ENCODE measurements at places on chromosomes 2 and 18.

GRCh38 chr2:224147174-224147573 lies 108.1 kb upstream of the SERPINE2 start:
- no peak for DNase-seq

DNA sequence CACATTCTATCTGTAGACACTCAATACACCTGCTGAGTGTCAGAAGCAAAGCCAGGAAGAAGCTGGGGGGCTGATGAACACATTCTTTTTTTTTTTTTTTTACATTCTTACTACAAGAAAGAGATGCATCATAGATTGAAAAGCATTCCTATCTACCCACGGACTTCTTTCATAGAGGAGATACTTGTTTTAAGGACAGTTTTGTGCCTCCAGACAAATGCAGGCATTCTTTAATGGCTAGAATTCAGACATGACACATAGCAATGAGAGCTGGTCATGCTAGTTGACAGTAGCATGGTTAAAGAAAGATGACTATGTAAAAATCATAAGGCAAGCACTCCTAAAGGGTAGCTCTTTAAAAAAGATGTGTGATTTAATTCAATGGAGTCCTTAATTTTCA lies 110.2 kb downstream of the EPHA4 start:
- DNase-seq = no peak

DNA sequence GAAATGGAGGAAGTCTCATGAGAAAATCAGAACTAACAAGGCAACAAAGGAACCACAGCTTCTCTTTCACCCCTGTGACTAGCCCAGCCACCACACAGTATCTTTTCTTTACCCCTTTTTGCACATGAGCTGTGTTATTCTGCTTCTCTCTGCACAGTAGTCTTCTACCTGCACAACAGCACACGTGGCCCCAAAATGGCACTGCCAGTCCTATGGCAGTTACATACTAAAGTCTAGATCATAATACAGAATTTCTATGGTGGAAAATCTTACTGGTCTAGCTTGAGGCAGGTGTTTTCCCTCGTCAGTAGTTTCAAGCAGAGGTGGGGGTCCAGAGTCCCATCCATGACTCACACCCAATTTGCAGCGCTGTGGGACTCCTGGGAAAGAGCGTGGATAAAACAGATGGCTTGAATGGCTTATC lies 177.7 kb downstream of the DIS3L2 start:
- no peak for DNase-seq

GRCh38 chr18:59915606-59916005 lies 15.8 kb downstream of the PMAIP1 start:
- no peak for DNase-seq

- peak; percentile 26 for DNase-seq
Observed at GRCh38 chr2:160432633-160433032, 61.0 kb downstream of the RBMS1 start.

- no peak for DNase-seq
Observed at GRCh38 chr18:23331091-23331920, 121.8 kb upstream of the RIOK3 start.

DNA sequence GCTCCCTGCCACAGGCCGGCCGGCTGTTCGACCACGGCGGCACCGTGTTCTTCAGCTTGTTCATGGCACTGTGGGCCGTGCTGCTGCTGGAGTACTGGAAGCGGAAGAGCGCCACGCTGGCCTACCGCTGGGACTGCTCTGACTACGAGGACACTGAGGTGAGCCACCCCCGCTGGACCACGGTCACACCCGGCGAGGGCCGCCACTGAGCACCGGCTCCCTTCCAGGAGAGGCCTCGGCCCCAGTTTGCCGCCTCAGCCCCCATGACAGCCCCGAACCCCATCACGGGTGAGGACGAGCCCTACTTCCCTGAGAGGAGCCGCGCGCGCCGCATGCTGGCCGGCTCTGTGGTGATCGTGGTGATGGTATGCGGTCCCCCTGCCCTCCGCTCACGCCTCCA lies 20.8 kb downstream of the ANO7 start:
- DNase-seq = no peak

DNA sequence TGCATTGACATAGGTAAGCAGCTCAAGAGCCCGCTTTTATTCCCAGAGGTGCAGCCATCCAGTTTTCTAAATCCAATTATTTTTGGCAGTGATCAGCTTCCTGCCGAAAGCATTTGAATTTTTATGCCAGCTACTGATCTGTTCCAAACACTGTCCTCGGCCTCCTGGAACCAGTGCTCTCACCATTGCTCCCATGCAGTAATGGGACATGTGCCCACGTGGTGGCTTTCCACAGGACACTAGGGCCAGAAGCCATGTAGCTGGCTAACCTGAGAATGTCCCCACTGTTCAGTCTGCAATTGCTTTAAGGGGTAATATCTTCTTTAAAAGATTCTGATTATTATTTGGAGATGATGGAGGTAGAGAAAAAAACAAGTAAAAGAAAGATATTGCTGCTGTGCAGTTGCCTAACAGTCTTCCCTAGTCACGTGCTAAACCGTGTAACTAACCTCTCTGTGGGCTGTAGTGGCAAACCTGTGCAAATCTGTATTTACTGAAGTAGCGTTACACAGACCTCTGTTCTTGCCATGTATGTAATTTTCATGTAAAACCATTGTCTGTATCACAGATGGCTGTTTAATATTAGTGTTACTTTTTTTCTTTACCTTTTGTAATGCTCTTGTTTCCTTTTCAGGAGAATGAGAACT lies 13.0 kb downstream of the GRHL1 start:
- DNase-seq = no peak

DNA sequence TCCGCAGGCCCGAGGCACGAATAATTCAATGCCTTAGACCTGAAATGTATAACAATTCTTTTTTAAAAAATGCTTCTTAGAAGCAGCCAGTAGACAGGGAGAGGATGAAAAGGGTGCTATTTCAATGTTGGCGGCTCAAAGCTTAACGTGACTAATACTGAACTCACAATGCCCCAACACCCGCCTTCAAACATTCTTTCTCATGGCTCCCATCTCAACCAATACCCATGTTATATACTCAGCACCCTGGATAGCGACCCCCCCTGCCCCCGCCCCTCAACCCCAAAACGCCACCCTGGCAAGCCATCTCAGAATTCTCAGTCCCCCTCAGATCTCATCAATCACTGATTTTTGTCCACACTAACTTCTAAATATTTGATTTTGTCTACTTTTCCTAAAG lies 4.4 kb downstream of the FBXO41 start:
- no peak for DNase-seq

- no peak for DNase-seq
Observed at GRCh38 chr2:165905269-165905668, 48.3 kb downstream of the TTC21B start.

- DNase-seq = no peak
Observed at GRCh38 chr2:228559774-228560415, 378.4 kb upstream of the SPHKAP start.

- DNase-seq = no peak
Observed at GRCh38 chr2:42239811-42240210, 70.7 kb downstream of the EML4 start.

DNA sequence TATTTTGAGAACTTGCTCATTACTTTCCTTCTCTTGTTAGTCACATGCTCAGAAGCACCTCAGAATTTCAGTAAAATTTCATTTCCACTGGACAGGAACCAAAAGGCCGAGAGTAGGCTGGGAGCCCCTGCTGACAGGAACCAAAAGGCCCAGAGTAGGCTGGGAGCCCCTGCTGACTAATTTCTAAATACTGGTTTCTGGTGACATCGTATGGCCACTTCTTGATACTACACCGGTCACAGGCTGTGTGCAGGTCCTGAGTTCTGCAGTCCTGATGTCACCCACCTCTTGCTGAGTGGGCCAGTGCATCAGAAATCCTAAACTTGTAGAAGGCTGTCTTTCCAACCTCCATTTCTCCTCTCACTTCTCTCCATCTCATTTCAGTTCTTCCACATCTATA lies 17.7 kb upstream of the EN1 start:
- DNase-seq = no peak

DNA sequence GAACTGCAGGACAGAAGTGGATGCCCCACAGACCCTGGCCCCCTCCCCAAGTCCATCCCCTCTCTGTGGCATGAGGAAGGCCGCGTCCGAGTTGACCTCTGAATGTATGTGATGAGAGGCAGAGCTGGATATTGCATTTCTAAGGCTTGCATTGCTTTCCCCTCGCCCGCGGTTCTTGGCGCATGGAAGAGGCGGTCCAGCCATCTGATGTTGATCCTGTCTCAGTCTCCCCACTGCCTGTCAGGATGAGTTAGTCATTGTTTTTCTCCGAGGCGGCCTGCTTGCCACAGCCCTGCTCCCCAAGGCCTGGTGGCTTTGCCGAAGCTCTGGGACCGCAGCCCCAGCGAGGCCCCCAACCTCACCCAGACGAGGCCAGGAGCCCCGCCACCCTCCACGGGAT lies 88.6 kb downstream of the SMAD7 start:
- DNase-seq = peak; percentile 17

DNA sequence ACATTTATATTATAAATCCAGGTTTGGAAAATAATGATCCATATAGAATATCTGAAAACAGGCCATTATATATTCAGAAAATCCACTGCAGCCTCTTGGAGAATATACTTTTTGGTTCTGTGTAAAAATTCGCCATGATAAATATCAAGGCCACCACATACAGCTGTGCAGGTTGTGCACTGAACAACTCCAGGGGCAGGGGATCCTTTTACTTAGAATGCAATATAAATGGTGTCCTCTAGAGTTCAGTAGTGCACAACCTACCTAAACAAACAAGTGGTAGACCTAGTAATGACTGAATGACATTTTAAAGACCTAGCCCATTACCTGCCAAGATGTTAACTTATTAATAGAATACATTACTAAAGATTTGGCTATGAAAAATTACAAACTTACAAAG lies 22.4 kb downstream of the MOGAT1 start:
- no peak for DNase-seq

DNA sequence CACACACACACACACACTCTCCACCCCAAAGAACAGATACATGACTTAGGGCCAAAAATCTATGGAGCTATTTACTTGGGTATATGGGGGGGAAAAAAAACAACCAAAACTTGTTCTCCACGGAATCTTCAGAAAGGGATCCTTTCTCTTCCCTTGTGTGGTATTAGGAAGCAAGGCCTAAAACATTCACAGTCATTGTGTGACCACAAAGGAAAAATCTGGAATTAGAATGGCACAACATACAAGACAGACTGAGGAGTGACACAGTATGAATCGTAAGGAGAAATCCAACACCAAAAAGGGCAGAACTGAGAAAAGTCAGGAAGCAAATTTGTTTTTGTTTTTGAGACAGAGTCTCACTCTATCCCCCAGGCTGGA lies 70.3 kb downstream of the ASXL2 start:
- no peak for DNase-seq

- no peak for DNase-seq
Observed at GRCh38 chr2:9852881-9853280, 9.6 kb downstream of the TAF1B start.

DNA sequence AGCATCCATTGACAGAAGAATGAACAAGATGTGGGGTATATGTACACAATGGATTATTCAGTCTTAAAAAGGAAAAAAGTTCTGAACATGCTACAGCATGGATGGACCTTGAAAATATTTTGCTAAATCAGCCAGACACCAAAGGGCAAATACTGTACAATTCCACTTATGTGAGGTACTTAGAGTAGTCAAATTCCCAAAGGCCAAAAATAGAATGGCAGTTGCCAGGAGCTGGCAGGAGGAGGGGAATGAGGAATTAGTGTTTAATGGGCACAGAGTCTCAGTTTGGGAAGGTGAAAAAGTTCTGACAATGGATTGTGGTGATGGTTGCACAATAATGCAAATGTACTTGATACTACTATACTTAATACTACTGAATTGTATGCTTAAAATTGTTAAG lies 193.2 kb downstream of the MBD2 start:
- DNase-seq = no peak

- DNase-seq = no peak
Observed at GRCh38 chr2:173914055-173914927, 50.9 kb downstream of the SP3 start.

DNA sequence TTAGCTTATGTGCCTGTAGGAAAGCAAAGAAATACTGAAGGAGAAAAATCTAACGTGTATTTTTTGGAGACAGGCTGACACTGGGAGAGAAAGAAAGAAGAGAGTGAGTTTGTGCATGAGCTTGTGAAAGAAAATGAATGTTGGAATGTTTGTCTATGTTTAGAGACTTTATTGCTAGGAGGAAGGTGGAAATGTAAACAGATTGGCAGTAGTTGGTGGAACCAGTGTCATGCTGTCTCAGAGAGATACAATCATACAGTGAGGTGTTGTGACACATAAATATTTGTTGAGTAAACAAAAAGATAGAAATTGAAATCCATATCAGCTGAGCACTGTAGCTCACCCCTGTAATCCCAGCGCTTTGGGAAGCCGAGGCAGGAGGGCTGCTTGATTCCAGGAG lies 222.2 kb upstream of the MEIS1 start:
- no peak for DNase-seq

DNA sequence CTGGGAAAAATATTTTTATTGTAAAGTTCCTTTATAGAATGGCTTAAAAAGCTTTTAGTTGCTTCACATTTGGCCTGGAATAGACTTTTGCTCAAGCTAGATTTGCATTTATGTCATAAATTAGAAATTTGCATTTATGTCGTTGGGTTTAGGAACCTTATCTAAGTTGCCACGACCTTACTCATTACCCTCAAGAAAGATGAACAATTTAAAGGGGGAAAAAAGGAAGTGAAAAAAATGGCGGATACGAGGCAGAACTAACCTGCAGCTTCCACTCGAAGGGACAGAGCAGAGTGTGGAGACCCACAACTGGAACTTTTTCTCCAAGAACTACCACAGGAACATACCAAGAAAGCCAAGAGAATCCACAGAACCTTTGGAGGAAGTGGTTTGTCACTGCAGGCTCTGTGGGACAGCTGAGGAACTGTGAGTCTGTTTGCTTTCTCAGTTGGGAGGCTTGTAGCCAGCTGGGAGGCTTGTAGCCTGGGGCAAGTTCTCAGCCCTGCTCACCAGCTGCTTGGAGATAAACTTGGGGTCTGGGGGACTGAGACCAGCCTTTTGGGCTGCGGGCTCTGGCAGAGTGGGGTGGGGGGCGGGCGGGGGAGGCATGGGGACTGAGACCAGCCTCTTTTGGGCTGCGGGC lies 349.9 kb upstream of the MEIS1 start:
- DNase-seq = no peak

GRCh38 chr2:196604196-196604595 lies 35.3 kb upstream of the CCDC150 start:
- DNase-seq = no peak

DNA sequence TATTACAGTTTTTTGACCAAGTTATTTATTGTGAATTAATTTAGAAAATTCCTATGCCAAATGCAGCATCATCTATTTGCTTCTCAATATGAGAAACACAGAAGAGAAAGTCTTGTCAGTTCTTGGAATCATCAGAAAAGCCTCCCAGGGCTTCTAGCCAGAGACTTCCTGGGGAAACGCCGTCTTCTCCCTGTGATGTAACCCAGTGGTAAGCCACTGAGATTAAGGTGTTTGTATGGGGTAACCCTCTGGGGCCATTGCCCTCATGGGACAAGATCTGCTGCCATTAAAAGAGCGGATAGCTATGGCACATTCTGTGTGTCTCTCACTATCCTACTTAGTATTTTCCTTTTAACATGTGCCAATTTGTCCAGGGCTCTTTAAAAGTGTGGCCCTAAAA lies 28.0 kb downstream of the ANKRD29 start:
- no peak for DNase-seq

Data from left ventricle myocardium superior (tissue), 1 donor.